ENCODE measurements at places on chromosomes 5 and 9.

DNA sequence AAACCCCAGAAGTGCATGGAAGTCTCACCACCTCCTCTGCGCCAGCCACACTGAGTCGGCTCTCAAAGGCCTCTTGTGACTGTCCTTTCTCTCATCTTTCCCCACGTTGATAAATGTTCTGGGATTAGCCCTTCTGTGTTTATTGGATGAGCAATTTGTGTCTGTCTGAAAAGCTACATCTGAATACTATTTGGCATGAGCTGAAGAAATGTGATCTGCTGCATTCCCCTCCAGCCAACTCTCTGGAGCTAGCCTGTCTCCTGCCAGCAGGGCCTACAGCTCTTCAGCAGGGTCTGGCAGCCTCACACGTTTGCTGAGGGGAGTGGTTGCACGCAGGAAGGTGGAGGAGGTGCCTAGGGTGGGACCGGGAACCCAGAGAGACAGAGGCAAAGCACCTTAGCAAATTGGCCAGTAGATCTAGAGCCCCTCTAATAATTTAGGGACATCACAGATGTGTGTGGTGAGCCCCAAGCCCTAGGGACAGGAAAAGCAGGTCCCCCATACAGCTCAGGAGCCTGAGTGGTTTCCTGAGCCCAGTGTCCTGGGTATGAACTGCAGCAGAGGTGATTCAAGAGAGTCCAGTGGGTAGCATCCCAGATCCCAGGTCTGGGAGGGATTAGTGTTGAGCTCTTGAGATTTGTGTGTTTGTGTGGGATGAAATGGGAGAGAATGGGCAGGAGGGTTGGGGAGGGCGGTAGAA lies 20.5 kb upstream of the B4GALT1 start:
- DNase-seq = peak; percentile 77

DNA sequence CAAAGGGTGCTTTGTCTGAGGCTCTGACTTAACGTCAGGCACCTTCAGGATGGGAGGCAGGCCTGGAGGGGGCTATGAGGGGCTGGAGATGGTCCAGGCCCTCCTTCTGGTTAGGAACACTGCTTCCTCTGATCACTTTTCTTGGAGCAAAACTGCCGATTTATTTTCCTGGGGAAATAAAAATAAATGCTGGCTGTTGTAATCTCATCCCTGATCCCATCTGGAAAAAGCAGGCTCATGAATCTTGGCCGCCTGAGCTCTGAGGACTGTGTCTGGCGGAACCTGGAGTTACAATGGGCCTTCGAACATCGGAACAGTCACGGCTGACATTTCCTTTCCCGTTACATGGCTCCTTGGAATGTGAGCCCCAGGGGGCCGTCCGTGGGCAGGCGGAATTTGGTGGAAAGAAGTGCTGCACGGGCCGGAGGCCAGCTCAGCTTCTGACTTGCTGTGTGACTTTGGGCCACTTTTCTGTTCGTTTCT lies 157.8 kb downstream of the RGS3 start:
- peak; percentile 98 for DNase-seq

DNA sequence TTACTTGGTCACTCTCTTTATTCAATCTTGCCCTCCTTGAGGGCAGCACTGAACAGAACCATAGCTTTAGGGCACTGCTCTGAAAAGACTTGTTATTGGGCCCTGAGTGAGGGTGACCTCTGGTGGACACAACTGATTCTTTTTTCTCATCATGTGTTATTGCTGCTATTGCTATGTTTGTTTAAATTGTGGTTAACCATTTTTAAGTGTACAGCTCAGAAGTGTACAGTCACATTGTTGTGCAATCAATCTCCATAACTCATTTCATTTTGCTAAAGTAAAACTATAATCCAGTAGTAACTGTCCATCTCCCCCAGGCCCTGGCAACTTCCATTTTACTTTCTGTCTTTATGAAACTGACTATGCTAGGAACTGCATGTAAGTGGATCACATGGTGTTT lies 351.1 kb upstream of the RIOK2 start:
- peak; percentile 88 for DNase-seq

DNA sequence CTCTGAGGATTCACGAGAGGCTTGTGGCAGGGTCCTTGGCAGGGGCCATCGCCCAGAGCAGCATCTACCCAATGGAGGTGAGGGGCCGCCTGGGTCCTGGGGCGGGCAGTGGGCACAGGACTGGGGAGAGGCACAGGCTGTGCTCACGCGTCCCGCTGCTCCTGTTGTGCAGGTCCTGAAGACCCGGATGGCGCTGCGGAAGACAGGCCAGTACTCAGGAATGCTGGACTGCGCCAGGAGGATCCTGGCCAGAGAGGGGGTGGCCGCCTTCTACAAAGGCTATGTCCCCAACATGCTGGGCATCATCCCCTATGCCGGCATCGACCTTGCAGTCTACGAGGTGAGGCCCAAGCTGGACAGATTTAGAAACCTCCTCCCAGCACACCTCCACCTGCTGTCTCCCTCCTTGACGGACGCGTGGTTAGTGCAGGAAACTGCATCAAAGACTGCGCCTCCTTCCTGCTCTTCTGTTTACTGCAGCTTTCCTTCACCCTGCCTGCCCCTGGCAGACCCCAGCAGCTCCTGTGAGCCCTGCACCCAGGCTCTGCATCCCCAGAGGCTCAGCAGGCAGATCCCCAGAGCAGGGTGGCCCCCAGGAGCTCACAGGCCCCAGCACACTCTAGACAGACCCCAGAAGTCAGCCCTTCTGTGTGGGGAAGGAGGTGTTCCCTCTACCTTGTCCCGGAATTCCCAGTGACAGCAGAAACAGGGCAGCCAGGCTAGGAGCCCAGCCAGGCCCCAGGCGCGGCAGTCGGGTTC lies 21.2 kb downstream of the PTGES2 start:
- no peak for DNase-seq
